ENCODE measurements at places on chromosomes 6 and 20.
A peak's percentile ranks its signal among the peaks of the same experiment; 100 is the strongest.

DNA sequence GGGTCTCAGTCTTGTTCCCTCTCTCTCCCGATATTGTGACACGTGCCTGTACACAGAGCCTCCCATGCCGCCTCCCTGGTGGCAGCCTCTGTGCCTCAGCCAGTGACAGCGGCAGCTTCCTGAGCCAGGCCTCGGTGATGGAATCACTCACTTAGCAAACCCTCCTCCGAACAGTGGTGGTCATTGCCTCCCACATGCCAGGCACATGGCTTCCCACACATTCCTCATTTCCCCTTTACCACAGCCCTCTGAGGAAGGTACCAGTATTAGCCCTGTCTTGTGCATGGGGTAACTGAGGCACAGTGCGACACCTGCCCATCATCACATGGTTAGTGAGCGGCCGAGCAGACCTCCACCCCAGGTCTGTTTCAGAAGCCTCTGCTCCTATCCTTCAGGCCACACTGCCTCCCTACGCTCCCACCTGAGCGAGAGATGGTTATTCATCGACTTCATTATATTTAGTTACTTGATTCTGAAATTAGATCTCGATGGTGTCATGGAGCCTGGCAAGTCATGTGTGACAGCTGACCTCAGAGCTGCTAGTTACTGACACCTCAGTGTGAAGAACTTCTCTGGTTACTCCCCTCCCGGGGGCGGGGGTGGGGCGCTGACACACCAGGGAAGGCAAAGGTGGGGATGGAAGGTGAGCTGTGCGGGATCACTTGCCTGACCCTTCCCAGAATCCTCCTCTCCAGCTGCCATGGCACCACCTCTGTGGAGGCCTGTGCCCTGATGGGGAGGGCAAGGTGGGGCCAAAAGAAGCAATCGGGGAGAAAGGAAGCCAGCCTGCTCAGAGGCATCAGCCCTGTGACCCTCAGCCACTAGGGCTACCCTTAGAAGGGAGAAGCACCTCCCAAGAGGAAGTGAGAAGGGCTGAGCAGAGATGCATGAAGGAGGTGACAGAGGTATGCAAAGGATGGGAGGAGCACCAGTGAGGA, 17.9 kb downstream of the MDGA1 start:
- no peak for DNase-seq

GRCh38 chr6:150410906-150411305, 42.1 kb downstream of the IYD start:
- no peak for DNase-seq

DNA sequence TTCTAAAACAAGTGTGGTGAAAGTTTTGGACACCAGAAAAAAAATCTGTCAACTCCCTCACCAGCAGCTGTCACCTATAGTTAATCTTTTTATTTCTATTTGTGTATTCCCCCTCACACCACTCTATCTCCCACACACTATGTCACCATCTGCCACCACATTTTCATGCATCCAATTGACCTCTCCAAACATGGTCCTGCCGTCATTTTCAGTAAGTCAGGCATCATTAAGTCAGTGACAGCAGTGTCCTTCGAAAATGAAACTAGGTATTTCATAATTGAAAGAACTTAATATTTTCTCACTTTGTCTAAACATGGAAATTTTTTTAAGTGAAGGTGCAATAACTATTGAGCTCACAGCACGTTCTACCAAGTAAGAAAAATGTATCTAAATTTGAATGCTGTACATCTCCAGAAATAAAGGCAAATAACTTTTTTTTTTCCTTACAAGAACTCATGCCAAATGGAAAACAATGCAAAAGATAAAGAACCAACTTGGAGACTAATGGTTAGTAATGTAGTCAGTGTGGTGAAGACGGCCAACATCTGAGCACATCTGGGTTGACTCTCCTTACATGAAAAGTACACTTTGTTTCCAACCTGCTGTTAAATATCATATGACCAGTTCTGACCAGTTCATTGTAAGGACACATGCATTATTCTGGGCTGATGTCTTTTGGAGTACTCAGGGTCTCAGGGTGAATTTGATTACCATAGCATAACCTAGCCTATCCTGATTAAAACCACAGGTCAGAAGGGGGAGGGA, 623.3 kb upstream of the MANEA start:
- no peak for DNase-seq

- DNase-seq: no peak
These were observed 34.6 kb downstream of the QKI start for GRCh38 chr6:163449076-163449475.

DNA sequence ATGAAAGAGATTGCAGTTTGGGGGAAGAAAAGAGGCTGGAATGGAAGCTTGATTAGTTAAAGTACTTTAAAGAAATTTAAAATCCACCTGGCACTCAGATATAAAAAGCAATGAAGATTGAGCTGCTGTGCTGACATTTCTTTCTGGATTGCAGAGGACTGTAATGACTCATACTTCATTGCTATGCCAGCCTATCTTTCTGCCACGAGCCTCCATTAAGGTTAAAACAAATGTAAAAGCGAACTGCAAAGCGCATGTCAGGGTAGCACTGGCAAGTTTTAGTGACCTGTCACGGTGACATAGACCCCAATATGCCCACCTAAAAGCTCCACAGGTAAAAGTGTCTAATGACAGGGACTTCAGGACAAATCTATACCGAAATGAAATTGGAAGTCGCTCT, 449.6 kb downstream of the C6orf118 start:
- DNase-seq: no peak

GRCh38 chr20:31485450-31486339, 10.6 kb downstream of the REM1 start:
- peak; percentile 51 for DNase-seq

DNA sequence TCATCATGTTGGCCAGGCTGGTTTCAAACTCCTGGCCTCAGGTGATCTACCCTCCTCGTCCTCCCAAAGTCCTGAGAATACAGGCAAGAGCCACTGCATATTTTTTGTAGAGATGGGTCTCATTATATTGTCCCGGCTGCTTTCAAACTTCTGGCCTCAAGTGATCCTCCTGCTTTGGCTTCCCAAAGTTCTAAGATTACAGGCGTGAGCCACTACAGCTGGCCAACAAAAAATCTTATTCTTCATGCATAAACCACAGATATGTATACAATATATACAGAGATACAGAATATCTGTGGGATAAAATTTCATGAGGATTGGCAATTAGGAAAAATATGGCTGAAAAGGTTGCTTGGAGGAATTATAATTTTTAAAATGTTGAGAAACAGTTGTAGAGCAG, 49.9 kb downstream of the SLC35A1 start:
- DNase-seq: no peak

DNA sequence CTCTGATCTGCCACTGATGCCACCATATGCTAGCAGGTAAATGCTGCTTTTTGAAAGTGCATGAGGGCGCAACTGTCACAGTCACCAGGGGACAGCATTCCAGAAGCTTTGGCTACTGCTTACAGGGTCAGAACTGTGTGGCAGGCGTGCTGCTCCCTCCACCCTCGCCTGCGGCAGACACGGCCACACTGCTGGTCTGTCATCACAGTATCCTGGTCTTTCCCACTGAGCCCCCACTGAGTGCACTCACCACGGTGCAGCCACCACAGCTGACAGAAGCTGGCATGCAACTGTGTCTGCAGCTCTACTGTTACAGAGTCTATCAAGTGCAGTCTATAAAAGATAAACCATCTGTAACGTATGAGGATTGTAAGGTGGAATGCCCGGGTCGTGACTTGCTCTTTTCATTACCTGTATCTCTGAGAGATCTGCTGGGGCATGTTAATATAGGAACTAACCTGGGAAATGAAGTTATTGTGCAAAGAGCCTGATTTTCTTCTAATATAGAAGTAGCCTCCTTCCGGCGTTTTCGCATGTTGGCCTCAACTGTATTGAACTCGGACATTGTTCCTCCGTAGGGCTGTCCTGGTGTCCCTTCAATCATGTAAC, 24.5 kb downstream of the GCLC start:
- no peak for DNase-seq

DNA sequence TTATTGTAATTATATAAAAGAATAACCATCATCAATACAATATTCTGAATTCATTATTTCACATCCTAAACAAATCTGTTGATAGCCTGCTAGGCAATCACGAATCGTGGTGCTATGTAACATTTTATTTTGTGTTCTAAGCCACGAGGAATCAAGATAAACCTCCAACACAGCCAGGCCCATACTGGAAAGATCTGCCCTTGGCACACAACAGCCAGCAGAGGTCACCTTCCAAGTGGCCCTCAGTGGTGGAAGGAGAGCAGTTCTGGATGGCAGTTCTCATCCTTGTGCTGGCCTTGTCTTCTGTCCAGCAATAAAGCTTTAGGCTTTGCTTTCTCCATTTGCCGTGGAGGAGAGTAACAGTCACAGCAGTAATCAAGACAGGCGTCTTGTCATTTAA, 13.2 kb downstream of the ZNF831 start:
- DNase-seq: no peak

- no peak for DNase-seq
These were observed 82.4 kb downstream of the ZNF292 start for GRCh38 chr6:87237804-87238203.

- DNase-seq: peak; percentile 7
These were observed 290.3 kb upstream of the STXBP5 start for GRCh38 chr6:146913842-146914488.

- no peak for DNase-seq
These were observed 44.2 kb downstream of the FGD2 start for GRCh38 chr6:37049758-37050044.

GRCh38 chr6:127267646-127268625, 1.3 kb downstream of the RNF146 start:
- DNase-seq: no peak

DNA sequence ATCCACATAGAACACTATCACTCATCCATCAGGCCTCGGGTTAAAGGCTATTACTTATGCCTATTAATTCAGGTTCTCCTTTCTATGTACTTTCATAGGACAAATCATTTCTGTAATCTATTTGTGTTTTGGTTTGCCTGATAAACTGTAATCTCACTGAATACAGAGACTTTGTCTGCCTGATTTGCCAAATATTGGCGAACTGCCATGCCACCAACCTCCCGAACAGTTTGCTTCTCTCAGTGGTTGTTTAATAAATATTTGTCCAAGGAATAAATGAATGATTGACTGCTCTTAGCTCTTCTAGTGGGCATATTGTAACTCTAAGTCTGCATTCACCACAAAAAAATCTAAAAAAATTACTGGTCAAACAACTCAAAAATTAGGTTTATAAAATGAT, 170.1 kb upstream of the ZFP64 start:
- DNase-seq: no peak

- DNase-seq: no peak
These were observed 1.2 kb upstream of the TP53RK start for GRCh38 chr20:46690219-46691106.

DNA sequence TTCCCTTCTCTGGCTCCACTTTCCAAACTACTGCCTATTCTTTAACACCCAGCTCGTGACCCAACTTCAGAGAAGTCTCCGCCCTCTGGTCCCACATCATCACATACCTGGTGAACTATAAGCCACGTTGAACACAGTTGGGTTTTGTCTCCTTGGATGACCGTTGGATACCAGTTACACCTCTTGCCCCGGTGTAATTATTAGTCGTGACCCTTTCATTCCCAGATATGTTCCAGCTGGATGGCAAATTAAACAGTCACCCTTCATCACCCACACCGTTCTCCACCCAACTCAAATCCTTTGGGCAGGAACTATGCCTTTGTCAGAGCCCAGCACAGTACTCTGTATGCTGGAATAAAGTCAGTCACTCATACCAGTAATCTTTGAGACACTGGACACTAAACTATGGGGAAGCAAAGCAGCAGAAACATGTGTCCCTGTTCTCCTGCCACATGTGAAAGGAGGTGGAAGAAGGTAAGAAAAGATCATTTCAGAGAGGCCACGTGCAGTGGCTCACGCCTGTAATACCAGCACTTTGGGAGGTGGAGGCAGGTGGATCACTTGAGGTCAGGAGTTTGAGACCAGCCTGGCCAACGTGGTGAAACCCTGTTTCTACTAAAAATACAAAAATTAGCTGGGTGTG, 22.5 kb downstream of the PLAGL2 start:
- DNase-seq: no peak

- DNase-seq: no peak
These were observed 3.2 kb upstream of the NPBWR2 start for GRCh38 chr20:64110411-64111068.

GRCh38 chr6:110357298-110357663, 868 bp downstream of the METTL24 start:
- DNase-seq: no peak

DNA sequence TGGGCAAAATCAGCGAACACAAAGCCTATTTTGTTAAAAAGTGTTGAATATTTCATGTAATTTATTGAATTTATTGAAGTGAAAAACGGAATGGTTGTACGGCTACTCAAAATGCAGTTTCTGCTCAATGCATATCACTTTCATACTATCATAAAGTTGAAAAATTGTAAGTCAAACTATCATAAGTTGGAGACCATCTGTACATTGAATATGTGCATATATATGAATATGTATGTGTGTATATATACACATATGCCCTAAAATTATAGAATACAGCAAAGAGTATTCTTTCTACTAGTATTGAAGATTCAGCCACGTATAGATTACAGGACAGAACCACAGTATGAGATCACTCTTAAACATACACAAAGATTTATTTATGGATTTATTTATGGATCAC, 499.0 kb upstream of the SULF2 start:
- DNase-seq: no peak

GRCh38 chr20:4919047-4919704, 82.1 kb downstream of the SLC23A2 start:
- no peak for DNase-seq

GRCh38 chr20:60465439-60465838, 507.2 kb downstream of the CDH26 start:
- DNase-seq: no peak

GRCh38 chr20:22502731-22503191, 81.6 kb downstream of the FOXA2 start:
- no peak for DNase-seq

GRCh38 chr6:124995131-124995530, 32.9 kb downstream of the RNF217 start:
- DNase-seq: no peak

GRCh38 chr6:25652007-25652515, at the start of gene SCGN:
Gene SCGN (plus strand): TSS chr6:25652215. CDS start chr6:25652404, 189 bp downstream.
- DNase-seq: peak; percentile 55

GRCh38 chr6:140052736-140053729, 678.6 kb upstream of the CITED2 start:
- no peak for DNase-seq

GRCh38 chr20:61369731-61370520, 117.9 kb downstream of the CDH4 start:
- no peak for DNase-seq

DNA sequence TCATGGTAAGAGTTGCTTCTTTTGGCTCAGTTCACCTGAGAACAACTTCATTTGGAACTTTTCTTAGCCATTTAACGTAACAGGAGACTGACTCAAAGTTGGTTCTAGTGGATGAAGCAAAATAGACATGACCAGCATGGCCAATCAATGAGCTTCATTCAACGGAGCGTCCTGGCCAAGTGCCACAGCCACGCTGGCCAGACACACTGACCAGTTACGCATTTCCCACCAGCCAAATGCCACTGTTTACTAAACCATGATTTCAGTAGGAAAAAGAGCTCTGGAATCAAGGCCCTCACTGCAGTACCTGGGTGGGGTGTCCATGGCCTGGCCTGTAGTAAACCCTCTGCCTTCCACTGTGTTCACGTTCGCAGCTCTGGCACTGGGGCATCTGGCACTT, 80.4 kb downstream of the POPDC3 start:
- no peak for DNase-seq
